ENCODE measurements at places on chromosomes 12 and 14. TPM values are rescaled to one million over a fixed set of nuclear protein-coding genes. Genes with fewer than 3 reads are reported as not detected.

DNA sequence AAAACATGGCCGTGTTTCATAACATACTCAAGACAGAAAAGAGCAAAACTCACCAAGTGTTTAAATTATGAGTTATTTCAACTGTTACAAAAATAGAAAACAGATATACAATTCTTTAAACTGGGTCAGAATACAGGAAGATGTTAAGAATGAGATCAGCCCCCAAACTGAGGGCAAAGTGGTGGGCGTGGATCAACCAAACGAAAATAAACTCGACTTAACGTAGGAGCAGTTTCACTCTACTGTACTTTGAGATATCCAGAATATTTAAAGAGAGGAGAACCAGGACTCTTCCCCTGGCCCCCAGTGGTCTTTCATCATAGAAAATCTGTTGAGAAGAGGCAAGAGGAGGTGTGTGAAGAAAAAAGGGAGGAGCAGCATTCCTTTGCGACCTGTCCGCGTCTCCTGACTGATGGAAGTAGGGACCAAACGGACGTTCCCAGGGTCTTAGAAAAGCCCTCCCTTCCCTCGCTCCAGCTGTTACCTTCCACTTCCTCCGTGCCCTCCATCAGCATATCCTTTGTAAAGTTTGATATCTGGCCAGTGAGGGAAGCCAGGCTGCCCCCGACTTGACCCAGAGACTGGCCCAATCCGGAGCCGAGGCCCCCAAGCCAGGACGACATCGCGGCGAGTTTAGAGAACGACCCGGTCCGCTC, 668 bp downstream of the TRIP11 start:
- peak; percentile 86 for DNase-seq

DNA sequence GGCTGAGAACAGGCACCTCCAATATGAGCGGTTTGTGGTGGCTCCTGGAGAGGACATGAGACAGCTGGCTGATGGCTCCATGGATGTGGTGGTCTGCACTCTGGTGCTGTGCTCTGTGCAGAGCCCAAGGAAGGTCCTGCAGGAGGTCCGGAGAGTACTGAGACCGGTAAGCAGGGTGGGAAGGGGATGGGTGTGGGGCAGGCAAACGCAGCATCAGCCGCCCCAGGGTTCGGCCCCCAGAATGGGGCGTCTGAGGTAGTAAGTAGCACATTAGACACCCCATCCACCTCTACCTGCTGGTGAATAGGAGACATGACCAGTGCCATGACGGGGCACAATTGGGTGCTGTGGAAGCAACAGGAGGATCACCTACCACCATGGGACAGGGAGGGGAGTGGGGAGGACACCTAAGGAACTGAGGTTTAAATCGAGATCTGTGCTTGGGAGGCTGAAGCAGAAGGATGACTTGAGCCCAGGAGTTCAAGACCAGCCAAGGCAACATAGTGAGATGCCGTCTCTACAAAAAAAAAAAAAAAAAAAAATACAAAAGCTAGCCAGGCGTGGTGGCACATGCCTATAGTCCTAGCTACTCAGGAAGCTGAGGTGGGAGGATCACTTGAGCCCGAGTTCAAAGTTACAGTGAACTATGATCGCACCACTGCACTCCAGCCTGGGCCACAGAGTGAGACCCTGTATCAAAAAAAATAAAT, 25.5 kb downstream of the ITGA7 start:
- no peak for DNase-seq

DNA sequence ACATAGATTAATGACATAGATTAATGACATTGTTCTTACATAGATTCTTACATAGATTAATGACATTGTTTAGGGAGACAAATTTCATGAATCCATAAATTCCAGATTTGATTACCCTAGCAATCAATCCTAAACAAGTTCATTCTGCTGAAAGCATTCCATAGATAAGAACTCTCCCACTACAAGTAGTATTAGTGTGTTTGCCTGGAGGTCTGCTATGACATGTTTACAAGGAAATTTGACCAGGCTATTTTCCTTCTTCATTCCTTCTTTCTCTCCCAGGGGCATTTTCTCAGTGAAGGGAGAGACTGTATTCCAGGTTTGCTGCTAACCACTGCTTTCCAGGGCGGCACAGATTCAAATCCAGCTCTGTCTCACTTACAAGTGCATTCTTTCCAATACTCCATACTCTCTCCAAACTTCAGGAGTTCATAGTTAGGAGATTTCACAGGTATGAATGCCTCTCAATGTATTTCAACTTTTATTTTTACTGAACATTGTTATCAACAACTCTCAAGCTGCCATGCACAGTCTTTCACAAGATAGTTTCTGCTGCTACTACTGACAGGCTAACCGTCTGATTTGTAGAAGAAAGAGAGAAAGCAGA, 134.5 kb downstream of the SLC38A1 start:
- peak; percentile 76 for DNase-seq

DNA sequence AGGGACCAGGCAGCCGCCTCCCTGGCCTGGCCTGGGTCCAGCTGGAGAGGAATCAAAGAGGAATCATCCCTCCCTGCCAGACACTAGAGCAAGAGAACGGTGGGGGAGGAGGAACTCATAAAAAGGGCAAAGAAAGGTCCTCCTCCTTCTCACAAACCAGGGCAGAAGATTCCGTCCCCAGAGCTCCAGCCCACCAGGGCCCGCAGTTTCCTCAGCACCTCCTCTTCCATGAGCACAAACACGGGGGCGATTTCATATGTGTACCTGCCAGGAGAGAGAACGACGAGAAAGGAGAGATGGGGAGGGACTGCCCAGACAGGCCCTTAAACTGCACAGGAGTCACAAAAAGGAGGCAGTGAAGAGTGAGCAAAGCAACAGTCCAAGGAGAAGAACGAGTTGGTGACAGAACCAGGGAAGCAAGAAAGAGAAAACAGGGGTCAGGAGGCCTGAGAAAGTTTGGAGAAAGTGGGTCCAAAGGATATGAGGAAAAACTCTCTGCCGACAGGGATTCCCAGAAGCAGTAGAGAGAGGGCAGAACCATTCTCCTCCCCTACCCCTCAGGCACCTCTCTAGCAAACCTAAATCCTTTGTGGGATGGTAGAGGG, 8.7 kb upstream of the ZNF740 start:
- peak; percentile 54 for DNase-seq

GRCh38 chr12:124096109-124096508, 123.1 kb downstream of the ZNF664 start:
- no peak for DNase-seq

- no peak for DNase-seq
Observed at GRCh38 chr12:73106296-73106695, 834.1 kb downstream of the TRHDE start.

Gene HCAR3
- 0.96 TPM for total RNA-seq

Gene TMEM132C
- total RNA-seq, result 4.1 TPM

Gene TMEM116
- 31.8 TPM for total RNA-seq
